ENCODE measurements at places on chromosomes 6 and 20.

GRCh38 chr6:85585741-85586140 is 7.9 kb downstream of the SNX14 start:
- no peak for DNase-seq

- DNase-seq: no peak
Measured at GRCh38 chr6:134196568-134197193, 121.2 kb downstream of the SGK1 start.

GRCh38 chr20:53079261-53079691 is 107.1 kb downstream of the TSHZ2 start:
- DNase-seq: no peak

- no peak for DNase-seq
Measured at GRCh38 chr6:75285283-75285639, 669 bp upstream of the TMEM30A start.

DNA sequence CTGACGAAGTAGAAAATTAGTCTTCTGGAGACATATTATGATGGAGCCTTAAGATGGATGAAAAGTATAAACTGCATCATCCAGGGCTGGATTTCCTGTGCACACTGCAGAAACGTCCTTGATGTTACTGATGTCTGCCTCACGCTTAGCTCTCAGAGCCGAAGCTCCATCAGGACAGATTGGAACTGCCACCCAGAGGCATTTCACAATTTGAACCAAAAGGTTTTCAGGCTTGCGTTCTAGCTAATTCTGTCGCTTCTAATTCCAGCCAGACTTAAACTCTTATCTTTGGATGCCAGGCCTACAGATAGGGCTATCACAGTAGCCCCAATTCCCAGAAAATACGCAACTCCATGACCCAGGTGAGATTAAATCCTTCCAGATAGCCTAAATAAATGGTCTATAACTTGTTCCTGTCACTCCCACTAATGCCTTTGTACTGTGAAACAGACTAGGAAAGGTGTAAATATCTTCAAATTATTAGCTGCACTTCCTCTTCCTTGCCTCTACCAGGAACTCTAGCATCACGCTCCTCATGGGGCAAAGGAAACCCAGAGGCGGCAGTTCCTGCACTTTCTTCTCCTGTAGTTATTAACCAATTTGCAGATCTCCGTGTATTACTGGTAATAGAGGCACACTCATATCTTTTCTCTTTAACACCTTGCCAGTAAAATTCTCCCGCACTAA is 634.6 kb downstream of the PRKN start:
- DNase-seq: no peak

All from activated CD8-positive, alpha-beta memory T cell treated with anti-CD3 and anti-CD28 coated beads for 1 hour (primary cell).